ENCODE measurements at places on chromosomes 11 and 22. TPM values are rescaled to one million over a fixed set of nuclear protein-coding genes. Genes with fewer than 3 reads are reported as not detected.

TMEM258 gene
- total RNA-seq: 86.8 TPM

OR10D3 gene
- not detected for total RNA-seq

TRIM49 gene
- total RNA-seq: not detected

SLC25A18 gene
- 2.5 TPM for total RNA-seq

SCN2B gene
- not detected for total RNA-seq

TENM4 gene
- 1.6 TPM for total RNA-seq

PLAAT5 gene
- not detected for total RNA-seq

CSF2RB gene
- not detected for total RNA-seq

CELSR1 gene
- 0.29 TPM for total RNA-seq

CRYBB2 gene
- total RNA-seq: not detected

DDX25 gene
- not detected for total RNA-seq

DEFB131B gene
- total RNA-seq: not detected

ENTHD1 gene
- total RNA-seq: not detected

OR2AG2 gene
- 0.29 TPM for total RNA-seq

NCR3LG1 gene
- 4.0 TPM for total RNA-seq

TPBGL gene
- not detected for total RNA-seq

FAM180B gene
- not detected for total RNA-seq

KREMEN1 gene
- total RNA-seq: 4.4 TPM

OR2AG1 gene
- not detected for total RNA-seq

LAYN gene
- total RNA-seq: 55.8 TPM

CALCA gene
- total RNA-seq: not detected

Measured in myometrial cell (primary cell).